Activated B cell treated with CpG ODN at 0.5 μM for 24 hours (primary cell): ENCODE measurements at places on chromosomes 12 and 14. TPM values are rescaled to one million over a fixed set of nuclear protein-coding genes. Genes with fewer than 3 reads are reported as not detected.

The ACIN1 gene
- total RNA-seq: 238 and 263 TPM in 2 replicates

The GATC gene
- total RNA-seq: 33.4 and 35.2 TPM in 2 replicates

The PRPH gene
- total RNA-seq: not detected in 2 replicates

The SAMD15 gene
- total RNA-seq: 0.71 and 1.00 TPM in 2 replicates

The CELA1 gene
- total RNA-seq: not detected in 2 replicates

The CLEC4D gene
- not detected in 2 replicates for total RNA-seq
